ENCODE measurements at places on chromosomes 13 and 19.

- DNase-seq: no peak
Observed at GRCh38 chr19:43148233-43148632, 38.1 kb downstream of the PSG5 start.

DNA sequence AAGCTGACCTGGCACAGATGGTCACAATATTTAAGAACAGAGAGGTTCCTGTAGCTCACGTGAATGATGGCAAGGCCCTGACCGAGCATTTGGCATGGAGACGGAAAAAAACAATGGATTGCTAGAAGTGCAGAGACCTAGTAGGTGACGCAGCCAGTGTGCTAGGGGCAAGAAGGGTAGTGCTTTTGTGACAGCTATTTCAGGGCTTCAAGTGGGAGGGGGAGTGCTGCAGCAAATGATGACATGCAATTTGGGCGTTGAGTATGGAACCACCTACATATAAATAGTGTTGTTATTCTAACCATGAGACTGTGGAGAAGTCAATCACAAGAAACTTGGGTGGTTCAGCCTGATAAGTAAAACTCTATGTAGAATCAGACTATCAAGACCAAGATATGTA, 65.7 kb upstream of the IL17D start:
- no peak for DNase-seq

DNA sequence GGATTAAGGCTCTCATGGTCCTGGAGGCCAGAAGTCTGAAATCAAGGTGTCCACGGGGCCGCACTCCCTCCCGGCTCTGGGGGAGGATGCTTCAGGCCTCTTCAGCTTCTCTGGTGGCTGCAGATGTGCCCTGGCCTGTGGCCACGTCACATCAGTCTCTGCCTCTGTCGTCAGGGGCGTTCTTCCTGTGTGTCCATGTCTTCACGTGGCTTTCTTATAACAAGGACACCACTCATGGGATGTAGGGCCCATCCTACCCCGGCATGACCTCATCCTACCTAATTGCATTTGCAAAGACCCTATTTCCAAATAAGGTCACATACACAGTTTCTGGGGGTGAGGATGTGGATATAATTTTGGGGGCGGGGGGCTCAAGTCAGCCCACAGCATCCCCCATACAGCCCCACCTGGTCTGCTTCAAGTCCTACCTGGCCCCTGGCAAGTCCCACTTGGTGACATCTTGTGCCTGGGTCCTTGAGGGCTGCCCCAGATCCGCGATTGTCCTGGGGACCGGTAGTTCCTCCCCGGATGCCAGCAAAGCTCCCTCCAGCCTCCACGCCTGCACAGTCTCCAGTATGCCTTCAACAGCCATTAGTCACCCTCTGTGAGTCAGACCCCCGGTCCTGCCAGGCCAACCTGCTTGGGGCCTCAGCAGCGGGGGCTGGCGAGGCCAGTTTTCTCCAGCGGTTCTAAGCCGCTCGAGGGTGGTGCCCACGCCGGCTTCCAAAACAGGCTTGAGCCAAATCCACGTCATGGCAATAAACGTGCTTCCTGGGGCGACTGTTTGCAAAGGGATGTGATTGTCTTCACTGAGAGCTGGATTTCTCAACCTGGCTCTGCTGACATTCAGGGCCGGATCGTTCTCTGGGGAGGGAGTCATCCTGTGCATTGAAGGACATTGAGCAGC, 32.2 kb downstream of the MYO9B start:
- DNase-seq: no peak

DNA sequence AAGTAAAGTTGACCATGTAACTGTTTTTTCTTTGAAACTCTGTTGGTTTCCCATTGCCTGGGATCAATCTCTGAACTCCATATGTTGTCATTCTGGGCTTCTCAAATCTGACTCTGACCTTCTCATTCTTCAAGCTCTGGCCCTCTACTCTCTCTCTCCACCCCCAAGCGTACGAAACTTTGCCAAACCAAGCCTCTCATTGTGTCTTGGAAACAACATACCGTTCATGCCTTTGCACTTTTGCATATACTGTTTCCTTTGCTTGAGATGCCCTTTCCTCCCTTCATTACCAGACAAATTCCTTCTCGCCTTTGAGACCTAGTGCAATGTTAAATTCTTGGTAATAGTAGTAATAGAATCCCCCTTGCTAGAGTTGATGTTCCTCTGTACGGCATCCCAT, 113.7 kb downstream of the OLFM4 start:
- DNase-seq: no peak

DNA sequence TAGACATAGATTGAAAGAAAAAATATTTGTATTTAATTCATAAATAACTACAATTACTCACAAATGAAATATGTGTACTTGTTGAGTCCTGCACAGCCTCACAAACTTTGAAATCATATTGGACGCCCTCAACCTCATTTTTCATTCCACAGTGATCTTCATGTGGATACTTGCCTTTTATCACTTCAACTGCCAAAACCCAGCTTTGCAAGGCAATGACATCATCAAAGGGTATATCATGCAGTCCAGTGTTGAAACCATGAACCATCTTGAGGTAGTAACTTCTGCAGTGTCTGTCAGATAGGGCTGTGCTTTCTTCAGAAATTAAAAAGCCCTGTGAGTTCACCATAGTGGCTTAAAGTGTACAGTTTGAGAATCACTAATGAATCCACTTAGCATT, 82.2 kb downstream of the HS6ST3 start:
- no peak for DNase-seq

- DNase-seq: peak; percentile 98
Observed at GRCh38 chr19:6373096-6373812, 660 bp downstream of the ALKBH7 start.

GRCh38 chr19:46220038-46220615, 9.4 kb upstream of the IGFL1 start:
- no peak for DNase-seq

GRCh38 chr19:35013820-35014754, 14.0 kb downstream of the GRAMD1A start:
- DNase-seq: peak; percentile 50

GRCh38 chr19:55257461-55258420, 1.1 kb downstream of the PPP6R1 start:
- no peak for DNase-seq

DNA sequence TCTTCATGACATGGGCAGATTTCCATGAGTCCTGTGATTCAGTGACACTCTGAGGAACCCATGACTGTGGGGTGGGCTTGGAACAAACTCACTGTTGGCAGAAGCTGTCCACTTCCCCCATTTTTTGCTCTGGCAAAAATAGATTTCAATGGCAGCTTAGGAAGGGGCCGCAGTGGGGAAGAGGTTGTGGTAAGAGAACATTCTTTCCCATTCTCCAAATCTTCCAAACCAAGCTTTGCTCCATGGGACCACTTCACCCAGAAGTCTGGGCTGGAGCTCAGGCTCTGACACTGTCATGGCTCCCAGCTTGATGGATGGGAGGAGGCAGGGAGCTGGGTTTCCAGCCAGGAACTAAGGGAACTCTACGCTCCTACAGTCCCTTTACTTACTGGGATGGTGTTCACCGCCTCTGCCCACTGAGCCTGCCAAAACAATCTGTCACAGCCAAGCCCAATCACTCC, 24.9 kb upstream of the MEDAG start:
- DNase-seq: no peak

GRCh38 chr19:7540761-7541474, 5.4 kb downstream of the PNPLA6 start:
- no peak for DNase-seq

DNA sequence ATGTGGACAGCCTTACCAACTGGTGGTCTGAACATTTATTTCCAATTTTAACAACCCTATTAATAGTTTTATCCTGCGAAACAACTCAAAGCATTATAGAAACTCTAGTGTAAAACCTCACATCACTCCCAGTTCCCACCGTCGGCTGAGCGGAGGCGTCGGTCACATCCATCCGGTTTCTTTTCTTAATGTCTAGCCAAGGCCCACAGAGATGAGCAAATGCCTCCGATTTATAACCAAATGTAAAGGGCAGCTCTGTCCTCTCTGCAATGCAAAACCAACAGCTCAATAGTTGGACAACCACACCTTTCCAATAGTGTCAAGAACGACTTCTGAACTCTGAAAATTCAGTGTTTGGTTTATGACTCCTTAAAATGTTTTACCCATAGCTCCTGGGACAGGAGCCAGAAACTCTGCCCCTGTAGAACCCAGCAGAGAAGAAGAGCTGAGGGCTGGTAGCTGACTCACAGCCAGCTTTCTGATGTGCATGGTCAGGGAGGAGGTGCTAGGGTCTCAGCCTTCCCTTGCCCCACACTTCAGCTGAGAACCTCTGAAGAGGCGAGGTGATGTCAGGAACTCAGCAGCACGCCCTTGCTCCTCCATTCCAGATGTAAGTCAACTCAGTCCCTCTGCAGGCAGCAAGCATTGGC, 90.2 kb upstream of the UQCRFS1 start:
- no peak for DNase-seq

- peak; percentile 12 for DNase-seq
Observed at GRCh38 chr13:32175307-32175706, 139.9 kb downstream of the ZAR1L start.

DNA sequence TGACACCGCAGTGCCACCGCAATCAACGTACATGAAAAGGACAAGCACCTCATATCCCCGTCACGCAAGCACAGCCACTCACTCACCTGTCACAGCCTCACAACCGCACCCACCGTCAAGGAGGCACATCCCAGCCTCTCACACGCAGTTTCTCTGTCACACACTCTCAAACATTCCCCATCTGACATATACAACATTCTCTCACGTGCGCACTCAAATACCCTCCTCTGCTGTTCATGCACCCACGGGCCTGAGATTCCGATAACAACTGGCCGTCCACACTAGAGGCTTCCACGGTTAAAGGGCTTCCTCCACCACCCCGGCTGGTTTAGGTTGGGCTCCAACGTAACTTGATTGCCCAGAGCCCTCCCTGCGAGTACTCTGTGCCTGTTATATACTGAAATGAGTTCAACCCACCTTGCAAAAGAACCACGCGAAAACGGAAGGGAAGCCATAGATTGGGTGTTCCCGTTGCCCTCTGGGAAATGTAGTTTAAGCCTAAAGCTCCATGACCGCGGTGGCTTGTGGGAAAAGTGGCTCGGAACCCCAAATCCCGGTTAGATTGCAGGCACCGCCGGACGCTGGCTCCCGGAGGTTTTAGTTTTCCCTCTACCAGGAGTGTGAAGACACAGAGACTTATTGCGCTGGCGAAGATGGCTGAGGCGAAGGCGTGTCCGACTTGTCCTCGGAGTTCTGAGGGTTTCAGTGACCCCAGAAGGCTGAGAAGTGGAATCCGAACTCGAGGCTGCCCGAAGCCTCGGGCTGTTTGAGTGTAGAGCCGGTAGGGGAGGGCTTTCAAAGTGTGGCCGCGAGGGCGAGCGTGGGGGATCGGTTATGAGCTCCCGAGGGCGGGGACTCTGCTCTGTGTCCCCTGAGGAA, at the start of gene ZNF573:
TSS of gene ZNF573 (minus strand) at position 460 of the 879 bp plus-strand sequence. CDS start 5,857 bp downstream, outside the sequence.
- peak; percentile 93 for DNase-seq

- no peak for DNase-seq
Observed at GRCh38 chr13:91046715-91047327, 300.7 kb upstream of the MIR17HG start.

DNA sequence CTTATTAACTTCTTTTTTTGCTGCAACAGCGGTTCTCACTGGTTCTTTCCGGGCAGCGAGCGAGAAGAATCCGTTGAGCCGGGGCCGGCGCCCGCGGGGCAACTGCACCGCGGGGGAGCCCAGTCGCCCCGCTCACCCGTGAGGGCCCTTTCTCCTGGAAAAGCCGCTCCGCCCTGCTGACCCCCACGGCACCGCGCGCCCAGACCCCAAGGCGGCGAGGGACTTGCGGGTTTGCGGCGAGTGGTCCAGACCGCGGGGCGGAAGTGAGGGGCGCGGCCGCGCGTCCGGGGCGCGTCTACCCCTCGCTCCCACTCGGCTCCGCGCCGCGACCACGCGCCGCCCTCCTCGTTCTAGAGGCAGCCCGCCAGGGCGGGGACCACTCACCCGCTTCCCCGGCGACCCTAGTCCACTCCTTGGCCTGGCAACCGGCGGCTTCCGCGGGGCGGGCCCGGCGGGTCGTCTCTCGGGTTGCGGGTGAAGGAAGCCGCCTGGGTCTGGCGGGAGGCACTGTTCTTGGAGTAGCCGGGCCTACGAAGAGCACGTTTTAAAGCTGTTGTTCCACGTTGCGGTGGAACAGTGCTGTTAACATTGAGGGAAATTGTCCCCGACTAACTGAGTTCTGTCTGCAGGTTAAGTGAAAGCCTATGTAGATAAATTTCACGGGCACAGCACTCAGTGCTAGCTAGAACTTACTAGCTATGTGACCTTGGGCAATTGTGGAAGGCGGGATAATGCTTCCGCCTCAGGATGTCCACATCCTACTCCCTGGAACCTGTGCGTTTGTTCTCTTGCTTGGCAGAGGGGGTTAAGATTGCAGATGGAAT, at the start of gene NEK3:
TSS of gene NEK3 (minus strand) at position 439 of the 824 bp plus-strand sequence. CDS start 3,406 bp downstream, outside the sequence.
- peak; percentile 68 for DNase-seq

DNA sequence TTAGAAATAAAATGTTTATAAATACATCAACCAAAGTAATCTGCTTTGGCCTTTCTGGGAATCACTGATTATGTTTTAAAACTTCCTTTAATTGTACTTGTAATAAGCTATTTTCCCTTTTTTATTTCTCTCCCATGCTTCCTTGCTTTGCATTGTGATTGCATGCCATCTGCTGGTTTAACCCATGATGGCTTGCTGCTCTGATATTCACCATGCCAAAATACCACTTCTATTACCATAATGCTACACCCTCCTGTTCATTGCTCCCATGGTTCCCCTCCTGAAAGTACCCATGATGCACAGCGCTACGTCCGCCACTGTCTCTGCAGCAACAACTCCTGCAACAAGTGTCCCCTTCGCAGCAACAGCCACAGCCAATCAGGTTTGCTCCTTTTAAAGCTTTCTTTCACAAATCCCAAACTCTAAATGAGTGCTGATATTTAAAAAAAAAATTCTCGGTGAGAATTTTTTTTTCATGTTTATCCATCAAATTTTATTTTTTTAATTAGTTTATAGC, 67.7 kb upstream of the RAP2A start:
- DNase-seq: no peak

DNA sequence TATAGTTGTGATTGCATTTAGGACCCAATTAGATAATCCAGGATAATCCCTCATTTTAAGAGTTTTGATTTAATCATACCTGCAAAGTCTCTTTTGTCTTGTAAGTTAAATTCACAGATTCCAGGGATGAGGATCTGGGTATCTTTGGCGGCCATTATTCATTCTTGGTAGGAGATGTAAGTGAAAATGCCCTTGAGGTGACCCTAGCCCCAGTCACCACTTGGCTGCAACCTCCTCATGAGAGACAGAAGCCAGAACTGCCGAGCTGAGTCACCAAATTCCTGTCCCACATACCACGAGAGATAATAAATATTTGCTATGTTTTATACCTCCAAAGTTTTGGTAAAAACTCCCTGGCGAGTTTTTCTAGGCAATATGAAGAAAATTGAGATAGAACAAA, 389.4 kb downstream of the RFC3 start:
- no peak for DNase-seq
